ENCODE measurements at places on chromosomes 13 and 19. TPM values are rescaled to one million over a fixed set of nuclear protein-coding genes. Genes with fewer than 3 reads are reported as not detected.

DNA sequence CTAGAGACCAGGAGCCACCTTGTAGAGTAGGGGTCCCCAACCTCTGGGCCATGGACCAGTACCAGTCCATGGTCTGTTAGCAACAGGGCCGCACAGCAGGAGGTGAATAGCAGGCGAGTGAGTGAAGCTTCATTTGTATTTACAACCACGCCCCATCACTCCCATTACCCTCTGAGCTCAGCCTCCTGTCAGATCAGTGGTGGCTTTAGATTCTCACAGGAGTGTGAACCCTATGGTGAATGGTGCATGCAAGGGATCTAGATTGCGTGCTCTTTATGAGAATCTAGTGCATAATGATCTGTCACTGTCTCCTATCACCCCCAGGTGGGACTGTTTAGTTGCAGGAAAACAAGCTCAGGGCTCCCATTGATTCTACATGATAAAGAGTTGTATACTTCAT, 303.6 kb downstream of the KCNRG start:
- no peak for DNase-seq

GRCh38 chr13:49976314-49977258, 20.3 kb upstream of the TRIM13 start:
- peak; percentile 79 for DNase-seq

DNA sequence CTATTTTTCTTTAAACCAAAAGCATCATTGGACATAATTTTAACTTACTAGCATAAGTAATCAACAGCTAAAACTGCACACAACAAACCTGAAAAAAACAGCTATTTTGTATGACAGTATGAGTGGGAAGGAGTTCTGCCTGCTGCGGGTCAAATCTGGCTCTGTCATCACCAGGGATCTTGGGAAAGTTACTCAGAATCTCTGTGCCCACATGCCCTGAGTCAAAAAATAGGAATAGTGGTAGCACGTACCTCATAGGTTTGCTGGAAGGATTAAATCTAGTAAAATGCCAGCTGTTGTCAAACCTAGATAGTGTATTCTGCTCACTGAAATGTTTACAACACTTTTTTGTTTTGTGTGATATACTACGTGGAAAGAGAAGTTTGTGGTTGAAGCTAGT, 1.1 kb downstream of the CLN5 start:
- DNase-seq: no peak

GRCh38 chr19:46393456-46394401, 19.6 kb downstream of the CCDC8 start:
- DNase-seq: peak; percentile 61

F2RL3 gene
- total RNA-seq: 0.70 TPM

CEACAM1 gene
- 2.8 TPM for total RNA-seq

GRCh38 chr13:23797276-23797903, 91.8 kb downstream of the MIPEP start:
- DNase-seq: no peak

DNA sequence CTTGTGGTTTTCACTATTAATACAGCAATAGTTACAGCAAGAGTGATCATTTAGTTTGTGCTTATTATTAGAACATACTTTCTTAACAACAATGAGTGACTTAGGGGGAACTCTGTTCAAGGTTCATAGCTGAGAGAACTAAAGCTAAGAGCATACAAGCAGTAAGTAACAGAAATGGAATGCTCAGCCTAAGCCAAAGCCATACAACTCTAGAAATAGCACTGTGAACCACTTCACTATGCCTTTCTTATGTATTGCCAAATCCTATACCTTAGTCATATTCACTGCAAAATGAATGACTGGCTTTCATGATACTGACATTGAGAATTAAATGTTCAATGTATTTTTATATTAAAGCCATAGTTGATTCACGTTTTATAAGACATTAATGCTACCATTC, 599.7 kb upstream of the SLITRK1 start:
- DNase-seq: no peak
